ENCODE measurements at places on chromosomes 7 and 10.

DNA sequence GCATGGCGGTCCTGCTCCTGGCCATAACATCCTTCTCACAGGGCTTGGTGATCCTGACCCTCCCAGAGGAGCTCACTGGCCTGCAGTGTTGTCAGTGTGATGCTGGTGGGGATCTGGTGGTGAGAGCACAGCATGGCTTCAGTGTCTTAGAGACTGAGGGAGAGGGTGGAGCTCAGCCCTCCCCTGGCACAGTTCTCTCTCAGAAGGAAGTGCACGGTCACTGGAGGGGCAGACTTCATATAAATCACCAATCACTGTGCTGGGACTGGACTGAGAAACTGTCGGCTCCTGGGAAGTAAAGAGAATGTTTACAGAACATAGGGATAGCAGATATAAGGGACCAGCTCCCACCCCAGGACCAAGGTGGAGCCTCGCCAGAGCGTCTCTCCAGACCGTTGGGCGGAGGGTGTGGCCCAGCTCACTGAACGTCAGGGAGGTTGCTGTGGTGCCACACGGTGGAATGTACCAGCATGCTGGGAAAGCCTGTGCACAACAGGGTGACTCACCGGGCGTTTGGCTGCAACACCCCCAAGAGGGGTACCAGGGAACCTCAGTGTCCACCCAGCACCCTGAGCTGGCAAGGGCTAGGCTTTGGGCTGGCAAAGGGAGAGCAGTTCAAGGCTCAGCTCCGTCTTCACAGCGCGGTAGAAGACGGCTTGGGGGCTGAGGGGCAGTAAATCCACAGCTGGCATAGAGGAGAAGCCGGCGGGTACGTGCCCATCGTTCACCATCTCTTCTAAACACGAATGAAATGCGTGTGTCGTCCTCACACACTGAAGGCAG lies 8.8 kb upstream of the GET4 start:
- DNase-seq: no peak

GRCh38 chr10:106593876-106594275 lies 570.6 kb downstream of the SORCS1 start:
- DNase-seq: no peak

DNA sequence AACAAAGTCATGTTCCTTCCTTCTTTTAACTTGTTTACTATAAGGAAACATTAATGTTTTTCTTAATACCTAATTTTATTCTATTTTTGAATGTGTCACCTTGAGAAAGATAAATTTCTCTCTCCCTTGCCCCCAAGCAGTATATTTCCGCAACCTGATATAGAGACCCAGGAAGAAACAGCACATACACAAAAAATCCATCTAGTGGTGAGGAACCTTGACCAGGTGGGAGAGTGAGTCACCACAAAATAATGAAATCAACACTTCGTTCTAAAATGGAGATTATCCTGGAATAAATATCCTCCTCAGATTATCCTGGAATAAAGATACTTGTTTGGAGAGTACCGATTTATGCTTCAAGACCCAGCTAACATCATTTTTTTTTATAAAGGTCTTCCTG lies 232.9 kb upstream of the PTN start:
- no peak for DNase-seq

GRCh38 chr10:64306729-64307327 lies 785.6 kb downstream of the REEP3 start:
- no peak for DNase-seq

DNA sequence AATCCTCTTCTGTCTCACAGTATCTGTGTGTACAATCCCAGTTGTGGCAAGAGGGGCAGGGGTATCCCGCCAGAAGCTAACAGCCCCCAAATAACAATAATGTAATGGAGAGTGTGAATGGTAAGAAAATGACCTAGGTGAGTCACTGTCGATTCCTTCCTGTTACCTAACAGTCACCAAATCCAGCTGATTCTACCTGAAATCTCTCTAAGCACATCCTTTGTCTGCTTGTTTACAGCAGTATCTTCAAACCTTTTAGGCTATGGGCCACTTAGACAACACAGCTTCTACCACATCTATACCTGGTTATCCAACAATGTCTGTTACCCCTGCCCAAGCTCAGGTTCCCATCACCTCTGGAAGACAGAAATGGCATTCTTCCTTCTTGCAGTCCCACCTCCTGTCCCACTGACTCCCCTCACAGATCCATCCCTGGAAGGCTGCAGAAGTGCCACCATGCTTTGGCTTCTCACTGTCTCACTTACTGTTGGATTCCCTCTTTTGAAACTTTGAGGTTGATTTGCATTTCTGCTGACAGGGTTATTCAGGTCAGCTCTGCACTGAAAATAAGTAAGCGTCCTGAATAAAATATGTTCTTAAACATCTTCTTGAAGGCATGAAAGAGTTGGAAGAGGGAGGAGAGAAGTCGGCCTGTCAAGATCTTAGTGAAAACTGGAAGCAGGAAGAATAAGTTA lies 13.1 kb downstream of the PIP4K2A start:
- no peak for DNase-seq

GRCh38 chr7:157457355-157458253 lies 120.8 kb downstream of the DNAJB6 start:
- DNase-seq: no peak

- no peak for DNase-seq
These were observed 333.9 kb downstream of the AUTS2 start for GRCh38 chr7:69932034-69932628.

- no peak for DNase-seq
These were observed 6.2 kb upstream of the MRC1 start for GRCh38 chr10:17802976-17803375.

DNA sequence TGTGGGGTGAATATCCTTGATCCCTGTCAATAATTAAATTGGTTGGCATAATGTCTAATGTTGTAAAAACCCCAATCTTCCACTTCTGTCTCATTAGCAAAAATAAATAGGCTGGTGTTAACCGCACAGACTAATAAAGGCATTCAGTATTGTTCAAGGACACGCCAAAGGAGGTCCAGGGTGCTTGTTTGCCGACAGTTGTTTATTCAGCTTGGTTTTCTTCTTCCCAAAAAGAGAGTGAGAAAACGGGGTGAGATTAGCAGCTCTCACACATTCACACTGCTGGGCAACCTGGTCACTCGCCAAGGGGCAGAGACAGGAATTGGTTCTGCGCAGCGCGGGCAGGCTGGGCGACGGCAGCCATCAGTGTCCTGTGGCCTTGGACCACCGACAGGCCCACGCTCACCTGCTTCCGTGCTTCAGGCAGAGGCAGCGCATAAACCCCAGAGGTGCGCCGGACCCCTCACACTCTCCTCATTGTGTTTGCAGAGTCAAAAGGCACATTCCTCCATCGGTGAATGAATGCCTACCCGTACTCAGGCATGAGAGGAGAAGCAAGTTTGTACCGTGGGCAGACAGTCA lies 26.2 kb upstream of the LMBR1 start:
- DNase-seq: no peak

DNA sequence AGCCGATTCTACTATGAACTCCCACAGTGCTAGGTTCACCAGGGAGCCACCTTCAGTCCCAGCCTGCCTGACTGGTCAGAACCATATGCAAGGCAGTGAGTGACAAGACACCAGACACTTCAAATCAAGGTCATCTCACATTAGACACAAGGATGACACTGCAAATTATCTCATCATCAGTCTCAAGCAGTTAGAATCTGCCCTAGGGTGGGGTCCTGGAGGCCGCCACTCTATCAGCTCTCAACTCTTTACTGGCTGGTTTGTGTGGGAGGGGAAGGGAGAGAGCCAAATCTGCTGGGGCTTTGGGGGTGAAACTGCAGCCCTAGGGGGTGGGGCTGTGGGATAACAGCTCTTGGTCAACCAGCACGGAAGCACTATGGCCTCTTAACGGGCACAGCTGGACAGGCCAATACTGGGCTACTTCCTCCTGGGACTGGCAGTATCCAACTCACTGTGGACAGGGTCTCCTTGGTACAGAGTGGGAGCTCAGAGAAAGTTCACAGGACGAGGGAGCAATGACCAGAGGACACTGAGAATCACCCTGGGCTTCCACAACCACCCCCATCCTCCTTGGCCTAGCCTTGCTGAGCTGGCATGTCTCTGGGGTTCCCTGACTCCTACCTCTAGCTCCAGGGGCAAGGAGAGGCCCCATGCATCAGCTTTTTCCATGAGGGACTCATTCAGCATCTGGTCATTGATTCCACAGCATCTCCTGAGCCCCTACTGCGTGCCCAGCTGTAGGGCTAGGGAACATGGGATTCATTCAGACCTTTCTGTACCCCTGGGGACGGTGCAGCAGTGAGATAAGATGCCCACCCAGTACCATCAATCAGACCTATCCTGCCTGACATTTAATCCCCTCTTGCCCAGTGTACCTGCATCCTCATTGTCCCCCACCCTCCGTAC lies 5.4 kb downstream of the GPRIN2 start:
- no peak for DNase-seq

- DNase-seq: no peak
These were observed 23.9 kb downstream of the KIN start for GRCh38 chr10:7763929-7764328.

DNA sequence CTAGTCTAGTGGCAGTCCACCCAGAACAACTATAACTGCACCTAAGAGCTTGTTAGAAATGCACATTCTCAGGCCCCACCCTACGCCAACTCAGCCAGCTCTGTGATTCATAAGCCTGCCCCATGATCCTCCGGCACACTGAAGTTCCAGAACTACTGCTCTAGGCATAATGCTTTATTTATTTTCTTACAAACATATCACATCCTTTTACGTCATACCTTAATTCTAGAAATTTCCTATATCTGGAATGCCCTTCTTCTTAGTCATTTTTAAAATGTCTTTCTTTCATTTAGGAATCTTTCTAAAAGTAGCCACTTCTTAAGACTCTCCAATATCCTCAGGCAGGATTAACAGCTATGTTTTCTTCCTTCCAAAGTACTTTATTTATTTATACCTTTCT lies 480.1 kb downstream of the INHBA start:
- DNase-seq: no peak

GRCh38 chr7:11251436-11251835 lies 277.8 kb downstream of the PHF14 start:
- no peak for DNase-seq

GRCh38 chr7:14023838-14024237 lies 34.4 kb upstream of the ETV1 start:
- no peak for DNase-seq

- DNase-seq: no peak
These were observed 17.7 kb downstream of the AIFM2 start for GRCh38 chr10:70114902-70115301.

GRCh38 chr10:125562737-125563136 lies 120.2 kb downstream of the TEX36 start:
- DNase-seq: no peak

DNA sequence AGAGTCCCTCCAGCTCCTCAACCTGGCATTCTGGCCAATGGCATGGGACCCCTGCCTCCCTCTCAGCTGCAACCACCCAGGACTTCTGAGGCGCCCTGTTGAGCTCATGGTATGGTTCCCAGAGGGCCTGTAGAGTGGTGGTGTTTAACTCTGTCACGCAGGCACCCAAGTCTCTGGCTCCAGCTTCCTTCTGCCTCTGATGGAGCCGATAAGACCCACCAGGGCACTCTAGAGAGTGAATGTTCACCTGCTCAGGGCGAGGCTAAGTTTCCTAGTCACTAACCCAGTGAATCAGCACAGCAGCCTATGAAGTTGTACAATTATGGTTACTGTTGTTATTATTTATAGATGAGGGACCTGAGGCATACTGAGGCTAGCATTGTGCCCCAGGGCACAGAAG lies 120.4 kb downstream of the ZMIZ1 start:
- DNase-seq: no peak

- no peak for DNase-seq
These were observed 3.5 kb upstream of the SLC35B4 start for GRCh38 chr7:134320201-134320600.

- DNase-seq: peak; percentile 20
These were observed 102.4 kb downstream of the HIPK2 start for GRCh38 chr7:139675127-139676125.

All from T-helper 2 cell (primary cell).